ENCODE measurements at places on chromosomes 2 and 18.
A peak's percentile ranks its signal among the peaks of the same experiment; 100 is the strongest.

DNA sequence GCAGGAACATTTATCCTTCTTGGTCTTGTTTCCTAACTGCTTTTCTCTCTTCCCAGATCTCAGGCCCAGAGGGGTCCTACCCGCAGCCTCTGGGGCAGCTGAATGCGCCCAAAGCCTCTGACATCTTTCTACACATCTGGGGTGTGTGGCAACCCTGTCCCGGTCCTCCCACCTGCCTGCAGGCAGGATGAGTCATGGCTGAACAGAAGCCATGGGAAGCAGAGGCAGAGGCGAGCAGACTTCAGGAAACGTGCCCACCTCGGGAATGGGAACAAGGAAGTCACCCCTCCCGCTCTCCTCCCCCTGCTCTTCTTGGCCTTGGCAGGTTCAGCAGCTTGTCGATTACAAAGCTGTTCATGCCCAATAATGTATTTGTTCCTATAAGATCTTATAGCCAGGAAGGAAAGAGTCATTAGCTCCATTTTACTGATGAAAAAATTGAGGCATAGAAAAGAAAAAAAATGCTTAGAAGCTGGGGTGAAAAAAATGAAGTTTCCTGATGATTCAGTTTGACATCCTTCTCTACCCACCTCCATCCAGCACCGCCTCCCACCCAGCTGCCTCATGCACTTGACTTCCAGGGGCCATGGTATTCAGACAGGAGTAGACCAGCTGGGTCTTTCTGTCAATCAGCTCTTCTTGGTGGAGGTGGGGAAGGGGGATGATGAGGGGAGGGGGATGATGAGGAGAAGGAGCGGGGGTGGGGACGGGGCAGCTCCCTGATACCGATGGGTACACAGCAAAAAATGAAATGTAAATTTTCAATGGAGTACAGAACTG lies 10.4 kb upstream of the KCNF1 start:
- no peak for DNase-seq

GRCh38 chr18:51192696-51193095 lies 4.8 kb downstream of the MEX3C start:
- no peak for DNase-seq

DNA sequence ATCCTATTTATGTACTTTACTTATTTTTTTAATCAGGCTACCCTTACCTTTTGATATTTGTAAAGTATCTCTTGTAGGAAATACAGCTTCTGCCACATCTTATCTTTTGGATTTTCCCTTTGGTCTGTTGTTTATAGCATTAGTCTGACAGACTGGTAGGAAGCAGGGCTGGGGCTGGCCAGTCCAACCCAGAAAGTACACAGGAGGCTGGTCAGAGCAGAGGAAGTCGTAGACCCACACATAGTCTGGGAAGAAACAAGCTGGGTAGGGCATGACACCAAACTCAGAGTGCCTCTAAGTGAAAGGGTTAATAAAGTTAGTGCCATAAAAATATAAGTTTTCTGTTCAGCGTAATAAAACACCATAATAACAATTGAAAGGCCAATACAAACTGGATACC lies 51.7 kb downstream of the BOLA3 start:
- DNase-seq = no peak

- DNase-seq = no peak
Observed at GRCh38 chr2:71898851-71899681, 248.6 kb downstream of the CYP26B1 start.

GRCh38 chr18:30929718-30930117 lies 112.8 kb downstream of the DSC3 start:
- peak; percentile 17 for DNase-seq

DNA sequence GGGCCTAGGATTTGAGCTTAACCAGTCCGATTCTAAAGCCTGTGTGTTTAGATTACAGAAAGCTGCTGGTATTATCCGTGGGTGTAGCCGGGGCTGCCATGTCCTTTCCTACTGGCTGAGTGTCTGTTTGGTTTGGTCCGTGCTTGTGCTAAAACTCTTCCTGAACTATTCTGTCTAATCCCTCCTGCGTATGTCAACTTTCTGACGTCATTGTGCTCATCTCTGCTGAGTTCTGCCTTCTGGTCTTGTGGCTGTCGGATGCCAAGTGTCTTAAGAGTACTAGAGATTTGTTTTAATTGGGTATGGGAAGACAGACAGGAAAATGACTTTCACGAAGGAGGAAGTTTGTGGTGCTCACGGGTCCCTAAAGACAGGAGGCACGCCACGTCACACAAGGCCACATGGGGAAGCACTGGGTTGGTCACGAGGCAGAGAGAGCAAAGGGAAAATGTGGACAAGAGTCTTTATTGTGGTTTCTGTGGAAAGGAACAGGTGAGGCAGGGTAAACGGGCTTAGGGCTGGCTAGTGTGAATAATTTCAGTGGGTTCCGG lies 31.8 kb upstream of the NTSR2 start:
- DNase-seq = no peak

GRCh38 chr2:932320-933115 lies 18.1 kb upstream of the SNTG2 start:
- no peak for DNase-seq

DNA sequence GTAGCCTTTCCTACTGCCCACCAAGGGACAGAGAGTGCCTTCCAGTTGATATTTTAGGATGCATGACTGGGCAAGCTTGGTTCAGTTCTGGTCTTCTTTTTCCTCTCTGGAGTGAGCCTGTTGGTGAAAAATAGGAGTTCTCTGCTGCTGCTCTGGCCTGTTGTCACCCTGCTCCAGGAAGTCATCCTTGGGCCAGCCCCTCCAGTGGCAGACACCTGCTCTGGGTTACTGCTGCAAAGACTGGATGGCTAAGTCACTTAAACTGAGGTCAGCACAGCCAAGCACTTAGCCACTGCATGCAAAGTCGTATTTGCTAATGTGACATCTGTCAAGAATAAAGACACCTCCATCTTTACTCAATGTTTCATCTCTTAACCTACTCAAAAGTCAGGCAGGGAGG lies 219.6 kb upstream of the ID2 start:
- no peak for DNase-seq

- DNase-seq = no peak
Observed at GRCh38 chr2:108884619-108885018, 98.0 kb downstream of the CCDC138 start.

DNA sequence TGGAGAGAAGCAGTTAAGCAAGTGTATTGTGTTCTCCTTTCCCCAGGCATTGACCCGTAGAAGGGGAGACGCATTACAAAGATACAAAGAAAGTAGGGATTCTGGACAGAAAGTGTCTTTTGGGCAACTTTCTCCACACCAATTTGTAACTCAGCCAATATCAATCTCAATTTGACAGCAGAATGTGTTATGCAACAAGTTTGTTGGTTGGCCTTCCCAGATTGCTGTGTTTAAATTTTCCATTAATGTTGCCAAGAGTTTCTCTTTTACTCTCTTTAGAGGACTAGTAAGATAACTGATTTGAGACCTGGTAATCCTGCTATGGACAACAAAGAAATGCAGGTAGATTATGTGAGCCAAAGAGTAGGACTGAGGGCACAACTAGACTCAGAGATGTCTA lies 279.6 kb downstream of the ZNF804A start:
- DNase-seq = no peak

GRCh38 chr18:13252686-13253410 lies 34.3 kb downstream of the LDLRAD4 start:
- DNase-seq = no peak

GRCh38 chr2:239967553-239968036 lies 57.5 kb downstream of the NDUFA10 start:
- no peak for DNase-seq

DNA sequence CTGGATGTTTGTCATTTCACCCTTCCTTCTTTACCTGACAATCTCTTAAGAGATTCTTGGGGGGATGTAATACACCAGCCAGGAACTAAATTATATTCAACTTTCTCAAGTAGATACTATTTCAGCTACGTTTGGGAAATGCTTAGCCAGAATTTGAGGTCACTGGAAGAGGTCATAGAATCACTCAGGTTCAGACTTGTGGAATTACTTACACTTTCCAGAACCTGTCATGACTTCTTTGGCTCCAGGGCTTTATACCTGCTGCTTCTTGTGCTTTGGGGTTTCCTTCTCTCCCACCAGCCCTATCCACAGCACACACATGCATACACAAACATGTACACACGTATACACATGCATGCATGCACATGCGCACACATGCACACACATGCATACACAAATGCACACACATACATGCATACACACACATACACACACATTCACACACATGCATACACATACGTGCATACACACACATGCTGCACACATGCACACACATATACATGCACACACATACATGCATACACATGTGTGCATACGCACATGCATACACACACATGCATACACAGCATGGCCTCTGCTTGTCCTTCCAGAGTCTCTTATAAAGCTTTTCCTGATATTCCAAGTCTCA lies 23.5 kb upstream of the ANXA4 start:
- no peak for DNase-seq

DNA sequence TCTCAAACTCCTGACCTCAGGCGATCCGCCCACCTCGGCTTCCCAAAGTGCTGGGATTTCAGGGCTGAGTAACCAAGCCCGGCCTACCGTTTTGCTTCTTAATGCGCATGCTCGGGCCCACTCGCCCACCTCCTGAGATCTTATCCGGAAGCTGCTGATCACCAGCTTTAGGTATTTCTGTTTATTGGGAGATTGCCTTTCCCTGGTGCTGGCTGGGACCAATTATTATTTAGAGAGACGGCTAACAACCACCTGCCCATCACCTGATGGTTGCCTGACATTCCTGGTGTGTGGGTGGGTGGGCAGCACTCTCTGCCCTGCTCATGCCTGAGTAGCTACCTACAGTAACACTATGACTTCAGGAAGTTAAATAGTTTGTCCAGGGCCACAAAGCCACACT lies 56.3 kb upstream of the ZNF532 start:
- DNase-seq = no peak

DNA sequence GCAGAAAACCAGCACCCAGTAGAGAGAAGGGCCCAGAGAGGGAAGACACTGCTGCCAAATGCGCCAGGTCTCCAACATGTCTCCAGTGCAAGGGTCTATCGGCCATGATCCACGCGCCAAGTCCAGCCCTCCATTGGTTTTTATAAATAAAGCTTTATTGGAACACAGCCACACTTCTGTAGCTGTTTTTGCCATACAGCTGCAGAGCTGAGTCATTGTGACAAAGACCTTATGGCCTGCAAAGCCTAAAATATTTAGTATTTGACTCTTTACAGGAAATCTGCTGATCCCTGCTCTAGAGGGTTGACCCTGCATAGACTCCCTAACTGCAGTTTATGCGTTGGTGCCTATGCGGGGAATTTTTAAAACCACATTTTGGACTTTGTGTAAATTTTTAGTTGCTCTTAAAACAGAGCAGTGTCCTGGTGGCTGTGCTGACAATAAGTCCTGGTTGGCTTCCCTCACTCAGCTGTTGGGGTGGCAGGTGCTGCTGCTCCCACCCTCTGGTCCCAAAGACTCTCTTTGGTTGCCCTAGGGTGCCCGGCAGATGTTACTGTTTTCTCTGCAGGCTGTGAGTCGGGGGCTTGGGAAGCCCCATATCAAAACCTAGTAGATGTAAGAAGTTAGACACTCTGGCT lies 154.9 kb downstream of the CTIF start:
- peak; percentile 15 for DNase-seq
